ENCODE measurements at places on chromosomes 6 and 20.

- no peak for DNase-seq
These were observed 10.7 kb downstream of the ZBTB24 start for GRCh38 chr6:109472132-109472995.

DNA sequence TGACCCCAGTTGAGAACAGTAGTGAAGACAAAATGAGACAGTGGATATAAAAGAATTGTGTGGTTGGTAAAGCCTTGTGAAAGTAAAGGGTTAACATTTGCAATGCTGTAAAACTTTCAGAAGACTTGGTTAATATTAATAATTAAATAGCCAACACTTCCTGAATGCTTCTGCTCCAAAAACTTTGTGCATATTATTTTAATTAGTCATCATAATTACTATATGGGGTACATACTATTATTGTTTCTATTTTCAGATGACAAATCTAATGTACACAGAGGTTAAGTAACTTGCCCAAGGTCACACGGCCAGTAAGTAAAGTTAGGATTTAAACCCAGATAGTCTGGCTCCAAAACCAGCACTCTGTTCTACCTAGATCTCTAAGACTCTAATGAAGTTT is 291.3 kb downstream of the OGFRL1 start:
- DNase-seq: no peak

- no peak for DNase-seq
These were observed 34.4 kb upstream of the PTPN1 start for GRCh38 chr20:50475681-50476292.

GRCh38 chr6:1070085-1070521 is 241.8 kb upstream of the FOXQ1 start:
- DNase-seq: no peak

GRCh38 chr20:20939006-20939405 is 167.2 kb downstream of the LINC00237 start:
- no peak for DNase-seq

DNA sequence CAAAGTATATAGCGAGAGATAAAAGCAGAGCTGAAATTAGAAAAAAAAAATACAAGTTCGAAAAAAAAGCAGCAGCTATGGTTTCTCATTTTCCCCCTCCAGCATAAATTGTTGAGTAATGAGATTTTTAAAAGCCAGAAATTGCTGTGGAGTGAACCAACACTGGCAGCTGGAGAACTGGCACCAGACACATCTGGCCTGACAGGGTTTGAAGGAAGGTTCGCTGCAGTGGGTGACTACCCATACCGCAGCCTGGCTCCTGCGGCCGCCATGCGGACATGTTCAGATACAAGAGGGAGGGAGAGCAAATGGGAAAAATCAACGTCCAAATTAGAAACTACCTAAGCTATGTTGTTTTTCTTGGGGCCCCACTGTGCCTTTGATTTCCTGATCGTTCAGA is 3.3 kb downstream of the APCDD1L start:
- DNase-seq: no peak

DNA sequence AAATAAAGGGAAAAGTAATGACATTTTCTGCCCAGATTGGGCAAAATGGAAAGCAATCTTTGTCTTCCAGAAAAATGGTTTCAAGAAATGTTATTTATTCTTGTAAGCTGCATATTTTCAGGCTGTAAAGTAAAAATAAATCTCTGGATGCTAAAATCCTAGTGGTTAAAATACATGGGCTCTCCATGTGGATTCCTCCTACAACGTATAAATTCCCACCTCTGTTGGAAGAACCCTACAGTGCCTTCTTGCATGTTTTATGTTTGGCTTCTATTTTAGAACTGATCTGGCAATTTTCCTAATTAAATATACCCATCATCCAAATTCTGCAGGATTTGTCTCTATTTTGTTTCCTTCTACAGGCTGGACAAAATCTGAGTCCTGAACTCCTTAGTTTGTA is 528.9 kb downstream of the COL12A1 start:
- DNase-seq: no peak

- no peak for DNase-seq
These were observed 5.3 kb upstream of the GUCA1B start for GRCh38 chr6:42200035-42200434.

GRCh38 chr6:43989581-43990146 is 137.6 kb downstream of the MRPL14 start:
- DNase-seq: no peak

- no peak for DNase-seq
These were observed 87.1 kb upstream of the SCGN start for GRCh38 chr6:25564943-25565342.

GRCh38 chr6:27553123-27553904 is 80.4 kb upstream of the ZNF184 start:
- no peak for DNase-seq

DNA sequence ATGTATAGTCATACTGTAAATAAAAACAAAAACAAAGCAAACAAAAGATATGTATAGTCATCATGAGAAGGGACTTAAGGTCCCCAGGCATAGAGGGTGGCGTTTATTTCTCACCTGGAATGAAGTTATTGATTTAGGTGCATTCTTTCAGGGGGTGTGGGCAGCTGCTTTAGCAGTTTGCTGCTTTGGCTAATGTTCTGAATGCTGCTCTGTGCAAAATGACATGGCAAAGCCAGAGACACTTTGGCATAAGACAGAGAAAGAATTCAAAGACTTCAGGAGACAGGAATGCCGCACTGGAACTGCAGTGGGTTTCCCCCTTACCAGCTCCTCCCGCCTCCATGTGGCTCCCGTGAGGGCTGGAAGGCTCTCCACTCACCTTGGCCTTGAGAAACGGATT is 36.4 kb upstream of the NELFCD start:
- no peak for DNase-seq

- no peak for DNase-seq
These were observed 469.8 kb upstream of the AGPAT4 start for GRCh38 chr6:161743509-161744178.

DNA sequence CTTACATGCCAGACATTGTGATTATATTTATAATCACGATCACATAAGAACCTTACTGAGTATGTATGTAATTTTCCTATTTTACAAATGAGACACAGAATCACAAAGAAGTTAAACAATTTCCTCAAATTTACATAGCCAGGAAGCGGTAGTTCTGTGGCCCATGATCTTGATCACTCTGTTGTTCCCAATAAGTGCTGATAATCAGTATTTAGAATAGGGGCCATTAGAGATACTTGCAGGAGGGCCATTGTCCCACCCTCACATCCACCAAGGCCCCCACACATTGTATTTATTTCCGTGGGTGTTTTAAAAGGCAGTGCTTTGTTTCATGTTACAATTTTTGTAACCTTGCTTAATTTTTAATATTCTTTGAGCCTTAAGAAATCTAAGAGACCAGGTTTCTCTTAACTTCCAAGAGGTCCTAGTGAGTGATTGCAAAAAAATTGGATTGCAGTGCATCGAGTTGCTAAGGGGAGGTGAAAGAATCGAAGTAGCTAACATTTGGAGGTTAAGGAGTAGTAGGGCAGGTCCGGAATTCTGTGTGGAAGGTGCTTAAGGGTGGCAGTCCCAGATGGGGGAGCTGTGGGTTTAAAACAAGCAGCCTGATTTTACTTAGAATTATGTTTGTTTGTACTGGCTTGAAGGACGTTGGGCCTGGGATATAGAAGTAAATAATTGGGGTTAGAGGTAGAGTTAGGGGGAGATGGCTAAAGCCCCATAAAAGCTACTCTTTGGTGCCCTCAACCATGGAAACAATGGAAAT is 339.4 kb downstream of the CDKAL1 start:
- DNase-seq: no peak

GRCh38 chr6:105748737-105749161 is 337.4 kb upstream of the PRDM1 start:
- no peak for DNase-seq

DNA sequence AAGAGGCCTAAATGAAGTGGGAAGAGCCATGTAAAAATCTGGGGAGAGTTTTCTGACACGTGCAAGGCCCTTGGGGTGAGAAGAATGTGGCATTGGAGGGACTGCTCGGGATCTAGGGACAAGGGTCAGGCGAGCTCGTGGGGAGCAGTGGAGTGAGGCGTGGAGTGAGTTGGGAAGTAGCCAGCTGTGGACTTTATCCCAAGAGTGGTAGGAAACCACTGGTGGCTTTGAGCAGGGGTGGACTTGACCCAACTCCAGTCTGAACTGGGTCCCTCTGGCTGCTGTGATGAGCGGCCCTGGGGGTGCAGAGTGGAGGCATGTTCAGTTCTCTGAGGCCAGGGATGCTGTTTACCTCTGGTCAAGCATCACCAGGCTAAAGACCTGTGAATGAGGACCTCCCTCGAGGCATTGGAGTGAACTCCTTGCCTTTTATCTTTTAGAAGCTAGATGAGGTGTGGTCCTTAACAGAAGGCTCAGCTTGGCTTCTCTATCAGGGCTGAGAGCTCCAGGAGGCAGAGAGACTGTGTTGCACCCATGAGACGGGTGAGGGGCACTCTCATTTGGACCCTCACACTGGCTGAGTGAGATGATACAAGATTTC is 20.6 kb downstream of the SLC22A1 start:
- DNase-seq: no peak

DNA sequence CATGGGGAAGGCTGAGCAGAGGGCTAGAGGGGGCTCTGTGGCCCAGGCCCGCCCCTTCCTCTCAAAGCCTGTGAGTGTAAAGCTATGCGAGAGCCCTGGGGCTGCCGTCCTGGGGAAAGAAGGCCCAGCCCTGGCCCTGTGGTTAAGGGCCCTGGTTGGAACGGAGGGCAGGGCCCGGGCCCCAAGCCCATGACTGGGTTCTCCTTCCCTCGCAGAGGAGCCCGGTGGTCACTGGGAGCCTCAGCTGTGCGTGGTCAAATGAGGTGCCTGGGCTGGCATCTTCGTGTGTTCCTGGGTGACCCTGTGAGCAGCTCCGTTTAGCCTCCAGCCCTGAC is 56.0 kb downstream of the SMOC2 start:
- no peak for DNase-seq

- DNase-seq: no peak
These were observed 309.1 kb downstream of the LMBRD1 start for GRCh38 chr6:69487688-69488087.

DNA sequence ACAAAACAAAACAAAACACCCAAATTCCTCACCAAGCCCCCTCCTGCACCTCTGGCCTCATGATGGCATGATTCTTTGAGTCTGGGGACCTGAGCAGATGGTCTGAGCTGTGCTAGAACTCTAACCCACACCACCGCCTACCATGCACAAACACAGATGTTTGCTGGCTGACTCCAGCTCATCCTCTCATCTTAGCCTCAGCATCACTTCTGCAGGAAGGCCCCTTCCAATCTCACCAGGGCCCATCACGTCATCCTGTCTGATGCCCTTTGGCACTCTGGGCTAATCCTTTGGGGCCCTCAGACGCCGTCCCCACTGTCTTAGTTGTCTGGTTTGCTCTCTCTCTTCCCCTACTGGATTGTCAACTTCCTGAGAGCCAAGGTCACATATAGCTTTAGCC is 85.8 kb downstream of the PHACTR3 start:
- no peak for DNase-seq

GRCh38 chr6:139251691-139252390 is 40.0 kb downstream of the TXLNB start:
- DNase-seq: no peak

GRCh38 chr6:55282115-55282514 is 45.2 kb upstream of the GFRAL start:
- DNase-seq: no peak

DNA sequence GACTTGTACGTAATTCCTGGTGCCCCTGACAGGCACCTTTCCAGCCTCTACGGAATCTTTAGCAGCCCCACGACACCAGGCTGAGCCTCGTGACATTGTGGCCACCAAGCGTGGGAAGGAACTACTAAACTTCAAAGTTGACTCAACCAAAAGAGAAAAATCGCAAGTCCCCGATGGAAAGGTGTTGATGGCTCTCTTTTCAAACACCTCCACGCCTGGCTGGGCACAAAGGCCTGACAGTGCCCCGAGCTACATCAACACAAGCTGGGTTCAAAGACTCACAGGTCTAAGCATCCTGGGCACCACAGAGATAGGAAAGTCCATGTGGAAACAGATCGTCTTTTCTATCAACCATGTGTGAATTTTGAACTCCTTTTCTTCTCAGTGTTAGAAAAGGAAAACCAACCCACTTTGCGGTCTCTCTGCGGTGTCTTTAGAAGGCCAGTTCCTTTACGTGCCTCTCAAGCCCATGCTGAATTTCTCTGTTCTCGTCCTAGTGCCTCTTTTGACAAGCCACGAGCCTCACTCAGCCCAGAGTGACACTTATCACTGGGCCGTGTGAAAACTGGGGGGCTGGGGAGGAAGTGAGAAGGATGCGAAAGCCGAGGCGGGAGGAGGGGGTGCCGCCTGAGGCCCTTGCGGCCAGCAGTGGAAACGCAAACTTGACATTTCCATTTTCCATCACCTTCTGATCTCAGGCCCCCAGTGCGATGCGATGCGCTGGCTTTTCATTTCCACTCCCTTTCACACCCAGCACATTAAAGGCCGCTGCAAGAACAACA is 59.4 kb downstream of the GFOD1 start:
- DNase-seq: no peak

DNA sequence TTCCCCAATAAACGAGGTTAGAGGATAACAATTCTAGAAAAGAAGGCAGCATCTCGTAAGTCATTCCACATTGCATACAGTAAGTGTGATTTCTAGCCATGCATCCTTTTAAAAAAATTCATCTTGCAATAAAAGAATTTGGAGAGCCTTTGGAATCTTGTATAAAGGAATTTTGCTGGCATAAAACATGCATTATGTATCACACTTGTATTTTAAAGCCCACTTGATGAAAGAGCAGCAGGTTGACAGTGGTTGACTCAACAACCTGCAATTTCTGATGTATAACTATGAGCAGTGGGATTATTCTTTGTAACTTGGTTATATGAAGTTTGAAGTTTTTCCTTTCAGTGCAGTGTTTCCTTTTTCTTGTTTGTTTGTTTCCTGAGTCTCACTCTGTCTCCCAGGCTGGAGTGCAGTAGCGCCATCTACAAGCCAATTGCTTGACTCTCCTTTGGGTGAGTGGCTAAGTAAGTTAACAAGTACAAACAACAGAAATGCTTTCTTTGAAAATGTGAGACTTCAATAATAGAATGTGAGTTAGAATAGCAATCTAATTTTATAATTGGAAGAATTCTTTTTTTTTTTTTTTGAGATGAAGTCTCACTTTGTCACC is 39.9 kb downstream of the JARID2 start:
- DNase-seq: no peak

DNA sequence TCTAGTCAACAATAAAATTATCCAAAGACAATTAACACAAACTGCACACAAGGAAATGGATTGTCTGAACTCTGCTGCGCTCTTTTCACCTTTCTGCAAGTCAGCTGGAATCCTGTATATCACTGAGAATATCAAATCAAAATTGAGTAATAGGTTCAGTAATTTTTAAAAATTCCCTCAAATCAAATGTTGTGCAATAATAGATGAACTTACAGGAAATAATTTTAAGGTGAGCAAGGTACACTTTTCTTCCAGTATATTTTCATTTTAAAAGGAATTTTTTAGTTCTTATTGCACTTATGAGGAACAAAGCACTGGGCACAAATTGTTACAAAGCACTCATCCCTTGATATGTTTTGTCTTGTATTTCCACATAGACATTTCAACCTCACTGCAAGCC is 1.2 kb downstream of the SAYSD1 start:
- no peak for DNase-seq

- DNase-seq: no peak
These were observed 37.4 kb downstream of the PLAGL1 start for GRCh38 chr6:143970456-143971218.

Measured in NCI-H1436 treated with DMSO at 0.1 percent for 48 hours (cell line).